ENCODE measurements at places on chromosomes 11 and 22. TPM values are rescaled to one million over a fixed set of nuclear protein-coding genes. Genes with fewer than 3 reads are reported as not detected.

GRCh38 chr22:48968201-48968959 lies 859.3 kb downstream of the BRD1 start:
- no peak for DNase-seq

GRCh38 chr22:20246368-20247009 lies 21.6 kb downstream of the RTN4R start:
- no peak for DNase-seq

GRCh38 chr11:47392546-47393162 lies 14.3 kb upstream of the SPI1 start:
- DNase-seq, result peak; percentile 71

GRCh38 chr11:111283945-111284481 lies 14.3 kb upstream of the POU2AF3 start:
- DNase-seq, result no peak

DNA sequence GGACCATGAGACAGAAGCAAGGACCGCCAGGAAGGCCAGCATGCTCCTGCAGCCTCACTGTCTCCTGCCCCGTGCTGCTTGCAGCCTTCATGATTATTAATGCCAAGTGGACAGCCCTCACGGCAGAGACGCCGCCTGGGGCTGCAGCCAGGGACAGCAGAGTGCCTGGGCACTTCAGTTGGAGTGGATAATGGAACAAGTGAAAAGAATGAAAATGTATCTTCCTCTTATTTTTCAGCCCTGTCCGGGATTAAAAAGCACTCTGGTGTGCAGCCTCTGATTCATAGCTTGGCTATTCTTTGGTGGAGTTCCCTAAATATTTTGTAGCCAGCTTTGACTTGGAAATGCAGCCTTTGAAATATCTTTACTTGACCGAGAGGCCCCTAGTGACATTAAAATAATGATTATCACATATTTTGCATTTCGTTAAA lies 1404.2 kb downstream of the BRD1 start:
- DNase-seq, result no peak

- DNase-seq, result peak; percentile 57
Observed at GRCh38 chr22:44387486-44387885, 74.7 kb upstream of the SHISAL1 start.

GRCh38 chr22:19107730-19108074 lies 14.5 kb downstream of the DGCR2 start:
- no peak for DNase-seq

GRCh38 chr11:44737245-44738085 lies 10.7 kb downstream of the TSPAN18 start:
- DNase-seq, result peak; percentile 20

Gene SYT9
- total RNA-seq, result 0.41 TPM

Gene DSCAML1
- total RNA-seq, result 2.0 TPM

Gene BCO2
- total RNA-seq, result 16.9 TPM

Measured in sigmoid colon (tissue), 7 donors.